AG08396 (cell line): ENCODE measurements at places on chromosomes 1 and 21.
A peak's percentile ranks its signal among the peaks of the same experiment; 100 is the strongest.

DNA sequence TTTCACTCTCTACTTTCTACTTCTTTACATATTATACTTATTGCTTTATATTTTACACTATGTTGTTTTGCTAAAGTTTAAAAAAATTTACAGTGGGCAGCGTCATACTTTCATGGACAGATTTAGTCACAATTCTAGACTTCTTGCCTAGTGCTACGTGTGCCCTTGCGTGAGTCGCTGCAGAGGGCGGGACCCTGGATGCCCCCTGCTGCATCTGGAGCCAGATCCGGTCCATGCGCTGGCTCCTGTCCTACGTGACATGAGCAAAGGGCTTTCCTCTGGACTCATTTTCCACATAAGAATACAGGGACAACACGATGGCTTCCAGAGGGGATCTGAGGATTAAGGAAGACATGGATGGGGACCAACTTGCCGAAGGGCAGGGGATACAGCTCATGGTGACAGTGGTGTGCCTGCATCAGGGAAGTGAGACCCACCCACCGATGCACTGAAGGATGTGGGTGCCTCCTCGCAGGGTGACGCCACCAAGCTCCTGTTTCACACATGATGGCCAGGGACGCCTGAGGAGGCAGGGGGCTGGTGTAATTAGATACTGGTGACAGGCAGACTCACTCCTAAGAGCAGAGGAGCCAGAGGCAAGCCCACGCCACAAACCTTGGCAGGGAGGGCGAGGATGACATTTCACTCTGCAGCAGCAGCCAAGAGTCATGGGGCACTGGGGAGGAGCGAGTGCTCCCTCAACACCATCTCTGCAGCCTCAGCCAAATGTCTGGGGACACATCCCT, 86.6 kb downstream of the DMRTB1 start:
- no peak for DNase-seq

GRCh38 chr1:181075766-181076350, 12.6 kb upstream of the IER5 start:
- no peak for DNase-seq

DNA sequence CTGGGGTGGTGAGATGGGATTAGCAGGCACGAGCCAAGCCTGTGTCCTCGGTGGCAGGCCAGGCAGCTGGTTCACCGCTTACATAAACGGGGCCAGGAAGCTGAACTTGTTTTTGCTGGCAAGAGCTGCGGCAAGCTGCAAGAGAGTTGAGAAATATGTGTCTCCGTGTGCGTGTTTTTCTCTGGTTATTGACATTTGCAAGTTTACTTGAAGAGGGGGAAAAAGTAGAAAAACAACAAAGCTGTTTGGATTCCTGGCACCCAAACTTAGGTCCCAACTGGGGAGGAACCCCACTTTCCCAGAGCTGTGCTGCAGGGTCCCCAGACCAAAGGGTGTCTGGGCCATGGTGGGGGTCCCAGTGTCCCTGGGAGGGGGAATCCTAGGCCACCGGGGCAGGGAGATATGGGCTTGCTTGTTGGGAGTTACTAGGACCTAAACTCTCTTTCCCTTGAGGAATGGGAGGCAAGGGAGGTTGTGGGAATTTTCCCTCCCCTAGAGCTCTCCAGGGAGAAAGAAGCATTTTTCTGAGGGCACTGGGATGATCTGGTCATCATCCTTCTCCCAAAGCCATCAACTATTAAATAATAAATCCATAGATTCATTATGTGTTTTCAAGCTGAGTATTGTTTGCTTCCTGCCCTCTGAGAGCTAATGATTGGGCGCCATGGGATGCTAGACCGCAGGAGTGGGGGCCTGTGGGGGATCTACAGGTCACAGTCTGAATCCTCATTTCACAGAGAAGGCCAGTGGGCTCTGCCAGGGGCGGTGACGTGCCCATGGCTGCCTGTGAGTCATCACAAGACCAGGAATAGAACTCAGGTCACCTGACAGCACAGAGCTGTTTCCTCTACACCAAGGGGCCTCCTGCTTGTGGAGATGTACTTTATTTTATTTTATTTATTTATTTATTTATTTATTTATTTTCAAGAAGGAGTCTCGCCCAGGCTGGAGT, 14.8 kb downstream of the IL6R start:
- peak; percentile 82 for DNase-seq

DNA sequence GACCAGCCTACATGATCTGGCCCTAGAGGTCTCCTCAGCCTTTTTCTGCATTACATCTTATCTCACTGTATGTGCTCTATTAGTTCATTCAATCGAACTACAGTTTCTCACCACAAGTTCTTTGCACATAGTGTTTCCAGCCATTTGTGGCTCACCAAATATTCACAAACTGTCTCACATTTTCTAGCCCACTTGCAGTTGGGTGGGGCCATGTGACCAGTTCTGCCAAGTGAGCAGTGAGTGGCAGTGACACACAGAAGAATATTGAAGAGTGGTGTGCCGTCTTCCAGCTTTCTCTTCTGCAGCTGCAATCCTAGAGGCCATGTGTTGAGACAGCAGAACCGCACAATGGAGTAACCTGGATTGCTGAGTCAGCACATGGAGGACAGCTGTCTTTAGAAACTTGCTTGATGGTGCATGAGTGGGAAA, 103.2 kb upstream of the ZNF644 start:
- DNase-seq = no peak

DNA sequence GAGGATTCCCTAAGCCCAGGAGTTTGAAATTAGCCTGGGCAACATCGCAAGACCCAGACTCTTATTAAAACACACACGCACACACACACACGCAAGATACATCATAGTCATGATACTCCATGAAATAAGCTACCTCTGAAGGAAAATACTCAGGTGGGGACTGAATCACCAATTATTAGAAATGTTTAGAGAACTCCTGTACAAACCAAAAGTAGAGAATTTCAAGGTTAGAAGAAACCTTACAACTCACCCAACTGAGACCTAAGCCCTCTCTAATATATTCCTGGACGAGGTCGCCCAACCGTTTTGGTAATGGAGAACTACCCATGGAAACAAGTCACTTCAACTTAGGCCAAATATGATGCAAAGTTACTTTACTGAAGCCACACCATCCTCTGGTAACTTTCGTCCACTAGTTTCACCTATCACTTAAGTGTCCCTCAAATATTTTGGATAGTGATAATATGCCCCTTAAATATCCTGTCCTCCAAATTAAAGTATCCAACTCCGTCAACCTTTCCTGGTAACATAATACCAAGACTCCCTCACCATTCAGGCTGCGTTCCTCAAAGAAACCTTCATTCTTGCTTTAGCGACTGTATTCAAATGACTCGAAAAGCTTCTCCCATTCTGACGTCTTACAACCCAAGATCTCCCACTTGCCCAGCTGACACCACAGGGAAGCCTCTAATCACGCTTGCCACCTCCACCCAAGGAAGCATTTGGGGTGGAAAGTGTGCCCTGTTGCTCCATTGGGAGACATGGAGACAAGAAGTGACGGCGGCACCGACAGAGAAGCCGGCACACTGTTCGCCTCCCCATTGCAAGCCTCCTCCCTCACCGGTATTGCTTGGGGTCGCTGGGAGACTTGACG, 856 bp downstream of the NRDC start:
- peak; percentile 20 for DNase-seq

GRCh38 chr1:57860325-57860724, 436.5 kb upstream of the DAB1 start:
- no peak for DNase-seq

DNA sequence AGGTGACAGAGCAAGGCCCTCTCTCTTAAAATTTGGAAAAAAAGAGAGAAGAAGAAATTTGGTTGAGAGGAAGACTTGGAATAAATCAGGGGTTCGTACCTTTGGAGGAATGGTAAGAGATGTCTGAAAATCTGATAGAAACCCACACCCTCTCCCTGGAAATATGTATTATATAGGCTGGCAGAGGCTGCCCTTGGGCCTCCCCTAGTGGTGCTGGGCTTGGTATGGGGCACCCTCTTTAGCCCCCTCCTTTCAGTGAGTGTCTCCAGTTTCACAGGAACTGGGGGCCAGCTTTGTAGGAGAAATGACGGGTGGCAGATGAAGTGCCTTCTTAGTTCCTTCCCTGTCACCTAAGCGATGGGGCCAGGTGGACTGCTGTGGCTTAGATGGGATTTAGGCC, 82.9 kb upstream of the SLC2A1 start:
- DNase-seq = no peak

GRCh38 chr1:85307987-85308832, 31.8 kb upstream of the BCL10 start:
- peak; percentile 72 for DNase-seq

GRCh38 chr1:155437405-155437804, 116.7 kb downstream of the RUSC1 start:
- no peak for DNase-seq

DNA sequence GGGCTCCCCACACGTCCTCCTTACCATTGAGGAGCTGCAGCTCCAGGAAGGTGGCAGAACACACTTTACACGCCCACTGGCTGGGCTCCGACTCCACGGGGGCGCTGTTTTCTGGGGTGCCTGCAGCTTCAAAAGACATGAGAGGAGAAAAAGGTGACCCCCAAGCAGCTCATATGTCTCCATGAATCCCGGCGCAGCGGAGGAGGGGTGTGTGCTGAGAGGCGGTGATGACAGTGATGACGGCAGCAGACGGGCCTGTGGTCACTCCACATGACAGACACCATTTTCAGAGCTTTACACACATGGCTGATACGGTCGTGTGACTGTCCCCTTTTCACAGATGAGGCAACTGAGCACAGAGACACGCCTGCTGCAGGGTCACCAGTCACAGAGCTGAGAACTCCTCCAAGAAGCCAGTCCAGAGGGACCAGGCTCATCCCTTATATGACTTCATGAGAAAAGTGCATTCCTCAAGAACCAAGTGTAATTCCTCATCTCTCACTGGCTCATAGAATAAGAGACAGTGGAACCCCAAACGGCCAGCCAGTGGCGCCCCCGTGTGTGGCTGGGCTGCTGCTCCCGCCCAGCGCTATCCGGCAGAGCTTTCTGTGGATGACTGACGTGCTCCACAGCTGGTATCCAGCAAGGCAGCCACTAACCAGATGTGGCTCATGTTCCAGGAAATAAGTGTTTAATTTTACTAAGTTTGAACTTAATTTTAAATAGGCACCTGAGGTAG, 31.9 kb downstream of the PRDM15 start:
- no peak for DNase-seq

GRCh38 chr1:56963667-56964066, 2.1 kb downstream of the C8B start:
- no peak for DNase-seq

DNA sequence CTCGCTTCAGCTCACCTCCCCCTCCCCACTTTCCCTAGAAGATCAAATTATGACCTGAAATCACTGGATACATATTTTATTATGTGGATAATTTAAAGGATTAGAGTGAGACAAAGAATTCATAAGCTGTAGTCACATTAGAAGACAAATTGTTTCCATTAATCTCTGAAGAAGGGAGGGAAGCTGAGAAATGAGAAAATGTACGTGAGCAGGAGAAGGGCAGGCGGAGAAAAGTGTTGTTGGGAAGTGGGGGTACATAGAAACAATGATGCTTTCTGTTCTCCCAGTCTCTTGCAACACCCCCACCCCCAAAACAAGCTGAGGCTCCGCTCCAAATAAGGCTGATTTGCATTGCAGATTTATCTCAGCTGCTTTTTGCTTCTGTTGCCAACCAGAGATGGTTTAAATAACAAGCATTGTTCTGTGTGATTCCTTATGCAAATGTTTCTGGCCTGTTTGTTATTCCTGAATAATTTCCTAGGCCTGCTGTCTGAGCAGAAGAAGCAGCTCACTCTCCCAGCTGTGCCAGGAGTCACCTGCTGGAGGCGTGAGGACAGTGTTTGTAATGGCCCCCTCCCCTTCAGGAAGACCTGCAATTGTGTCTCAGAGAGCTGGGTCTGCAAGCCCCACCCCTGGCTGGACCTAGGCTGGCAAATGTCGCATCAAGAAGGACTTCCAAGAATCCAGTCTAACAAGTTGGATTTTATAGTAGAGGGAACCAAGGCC, 121.8 kb upstream of the TNR start:
- no peak for DNase-seq

- DNase-seq = no peak
Measured at GRCh38 chr1:58401991-58402390, 144.5 kb downstream of the OMA1 start.

- peak; percentile 85 for DNase-seq
Measured at GRCh38 chr1:158087320-158087927, 93.3 kb upstream of the CD1D start.

DNA sequence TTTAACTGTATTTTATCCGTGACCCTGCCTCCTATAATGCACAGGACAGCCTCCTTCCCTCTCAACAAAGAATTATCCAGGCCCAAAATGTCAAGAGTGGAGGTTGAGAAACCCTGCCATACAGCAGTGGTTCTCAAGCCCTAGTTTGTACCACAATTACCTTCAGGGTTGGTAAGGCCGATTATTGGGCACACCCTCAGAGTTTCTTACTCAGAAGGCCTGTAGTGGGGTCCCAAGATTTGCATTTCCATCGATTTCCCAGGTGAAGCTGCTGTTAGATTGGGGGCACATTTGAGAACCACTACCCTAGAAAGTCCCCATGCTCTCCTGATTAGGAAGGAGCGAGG, 400 bp upstream of the PGBD2 start:
- no peak for DNase-seq

DNA sequence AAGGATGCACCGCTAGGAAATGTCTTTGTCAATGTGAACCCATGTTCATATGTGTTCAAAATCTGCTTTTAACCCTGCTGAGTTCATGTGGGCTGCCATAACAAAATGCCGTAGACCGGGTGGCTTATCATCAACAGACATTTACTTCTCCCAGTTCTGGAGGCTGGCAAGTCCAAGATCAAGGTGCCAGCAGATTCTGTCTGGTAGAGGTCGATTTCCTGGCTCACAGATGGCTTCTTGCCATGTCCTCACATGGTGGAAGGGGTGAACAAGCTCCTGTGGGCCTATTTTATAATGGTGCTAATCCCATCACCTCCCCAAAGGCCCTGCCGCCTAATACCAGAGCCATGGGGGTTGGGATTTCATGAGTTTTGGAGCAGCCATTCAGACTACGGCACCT, 4.6 kb upstream of the CDCP2 start:
- no peak for DNase-seq

DNA sequence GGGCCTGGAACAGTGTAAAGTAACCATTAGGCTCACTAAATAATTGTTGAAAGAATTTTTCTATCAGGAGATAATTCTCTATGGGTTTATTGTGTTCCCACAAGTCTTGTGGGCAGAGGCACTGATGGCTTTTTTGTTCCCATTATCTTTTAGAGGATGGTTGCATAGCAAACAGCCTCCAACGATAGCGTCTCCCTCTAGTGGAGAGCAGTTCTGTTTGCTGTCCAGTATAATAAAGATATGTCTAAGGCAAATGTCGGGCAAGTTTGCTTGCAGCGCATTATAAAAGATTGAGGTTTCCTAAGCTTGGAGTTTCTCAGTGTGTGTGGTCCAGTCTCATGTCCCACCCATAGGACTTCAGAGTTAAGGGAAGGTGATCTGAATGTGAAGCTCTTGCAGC, 1.3 kb upstream of the SLC6A17 start:
- no peak for DNase-seq

GRCh38 chr21:16002874-16003466, 273.2 kb downstream of the USP25 start:
- DNase-seq = no peak
